ENCODE measurements at places on chromosomes 1 and 21.

GRCh38 chr1:228363686-228364067, 43.0 kb downstream of the TRIM11 start:
- DNase-seq = no peak

DNA sequence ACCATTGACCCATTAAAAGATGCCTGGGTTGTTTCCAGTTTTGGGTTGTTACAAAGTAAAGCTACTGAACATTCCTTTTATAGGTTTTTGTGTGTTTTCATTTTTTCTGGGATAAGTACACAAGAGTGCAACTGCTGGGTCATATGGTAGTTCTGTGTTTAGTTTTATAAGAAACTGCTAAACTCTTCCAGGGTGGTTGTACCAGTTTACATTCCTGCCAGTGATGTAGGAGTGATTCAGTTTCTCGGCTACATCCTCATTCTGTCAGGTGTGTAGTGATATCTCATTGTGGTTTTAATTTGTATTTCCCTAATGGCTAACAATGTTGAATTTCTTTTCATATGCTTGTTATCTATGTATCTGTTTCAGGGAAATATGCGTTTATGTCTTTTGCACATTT, 58.5 kb upstream of the DNAJC6 start:
- DNase-seq = no peak

DNA sequence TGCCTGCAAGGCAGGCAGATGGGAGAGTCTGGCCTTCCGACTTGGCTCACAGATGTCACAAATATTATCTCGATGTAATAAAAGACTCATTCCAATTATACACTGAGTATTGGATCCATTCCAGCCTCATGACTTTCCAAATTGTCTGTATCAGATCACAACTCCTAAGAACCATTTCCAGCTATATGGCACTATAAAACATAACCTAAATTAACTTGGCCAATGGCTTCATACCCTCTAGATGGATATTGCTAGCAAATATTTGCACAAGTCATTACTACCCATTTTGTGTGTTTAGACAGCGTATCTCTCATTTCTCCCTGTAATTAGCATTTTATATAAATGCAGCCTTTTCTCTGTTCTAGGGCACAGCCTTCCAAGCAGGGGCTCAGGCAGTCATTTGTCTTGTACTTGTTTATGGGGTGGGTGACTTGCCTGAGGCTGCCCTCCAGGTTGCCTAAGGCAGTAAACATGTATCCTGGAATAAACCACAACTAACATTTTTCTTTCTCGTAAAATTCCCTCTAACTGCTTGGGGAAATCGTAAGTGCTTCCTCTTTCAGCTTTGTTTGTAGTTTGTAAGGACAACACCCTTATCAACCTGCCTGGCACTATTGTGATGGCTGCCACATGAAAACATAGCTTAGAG, 70.6 kb upstream of the KCNJ6 start:
- peak; percentile 78 for DNase-seq

DNA sequence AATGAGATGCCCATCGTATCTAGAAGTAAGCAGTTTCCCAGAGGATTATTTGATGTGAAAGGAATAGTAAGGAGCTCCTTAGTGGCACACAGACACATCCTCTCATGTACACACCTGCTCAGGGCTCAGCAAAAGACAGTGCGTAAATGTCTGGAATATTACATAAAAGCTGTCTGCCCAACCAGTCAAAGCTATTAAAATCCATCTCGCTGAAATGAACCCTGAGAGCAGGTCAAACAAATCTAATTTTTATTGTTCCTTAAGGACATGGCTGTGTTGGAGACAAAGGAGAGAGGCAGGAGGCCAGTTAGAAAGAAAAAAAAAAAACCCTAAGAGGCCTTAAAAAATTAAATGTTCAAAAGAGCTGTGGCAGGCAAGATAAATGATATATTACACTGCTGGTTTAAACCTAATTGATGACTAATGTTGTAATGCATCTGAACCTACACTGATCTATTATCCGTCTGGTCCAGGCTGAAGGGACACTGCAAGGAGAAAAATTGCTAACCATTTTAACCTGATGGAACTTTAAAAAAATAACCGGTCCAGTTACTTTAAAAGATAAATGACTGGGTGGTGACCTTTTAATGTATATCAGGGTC, 58.5 kb upstream of the FGGY start:
- no peak for DNase-seq

DNA sequence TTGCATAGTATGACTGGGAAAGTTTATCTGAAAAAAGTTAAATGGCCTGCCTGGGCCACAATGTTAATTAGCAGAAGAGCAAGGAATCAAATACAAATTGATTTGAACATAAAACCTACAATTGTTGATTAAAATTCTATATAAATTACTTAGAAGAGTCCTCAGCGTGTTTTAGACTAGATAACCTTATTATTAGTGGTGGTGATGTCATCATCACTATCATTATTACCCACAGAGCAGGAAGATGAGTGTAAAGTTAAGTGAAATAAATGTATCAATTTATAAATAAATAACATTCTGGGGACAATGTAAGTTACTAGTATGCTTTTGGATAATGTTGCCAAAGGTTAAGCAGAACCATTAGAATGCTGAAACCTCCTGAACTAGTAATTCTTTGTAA, 46.1 kb downstream of the RBM11 start:
- no peak for DNase-seq

- no peak for DNase-seq
Observed at GRCh38 chr1:245995474-245995873, 511.6 kb downstream of the SMYD3 start.

GRCh38 chr1:206463137-206463536, 7.1 kb upstream of the IKBKE start:
- DNase-seq = no peak

DNA sequence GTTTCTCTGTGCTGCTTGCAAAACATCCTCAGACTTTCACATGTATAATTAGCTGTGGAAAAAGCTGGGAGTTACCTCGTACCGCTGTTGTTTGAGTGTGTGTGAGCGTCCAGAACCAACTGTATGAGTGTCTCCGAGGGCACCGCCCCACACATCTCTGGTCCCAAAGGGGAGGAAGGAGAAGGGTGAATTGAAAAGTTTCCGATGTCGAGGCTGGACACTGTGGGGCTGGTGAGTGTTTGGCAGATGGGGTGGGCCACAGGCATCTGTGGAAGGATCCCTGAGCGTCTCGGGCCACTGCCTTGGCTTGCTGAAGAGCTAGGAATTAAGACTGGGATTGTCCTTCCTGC, 1.2 kb downstream of the ATP2B4 start:
- DNase-seq = peak; percentile 42

DNA sequence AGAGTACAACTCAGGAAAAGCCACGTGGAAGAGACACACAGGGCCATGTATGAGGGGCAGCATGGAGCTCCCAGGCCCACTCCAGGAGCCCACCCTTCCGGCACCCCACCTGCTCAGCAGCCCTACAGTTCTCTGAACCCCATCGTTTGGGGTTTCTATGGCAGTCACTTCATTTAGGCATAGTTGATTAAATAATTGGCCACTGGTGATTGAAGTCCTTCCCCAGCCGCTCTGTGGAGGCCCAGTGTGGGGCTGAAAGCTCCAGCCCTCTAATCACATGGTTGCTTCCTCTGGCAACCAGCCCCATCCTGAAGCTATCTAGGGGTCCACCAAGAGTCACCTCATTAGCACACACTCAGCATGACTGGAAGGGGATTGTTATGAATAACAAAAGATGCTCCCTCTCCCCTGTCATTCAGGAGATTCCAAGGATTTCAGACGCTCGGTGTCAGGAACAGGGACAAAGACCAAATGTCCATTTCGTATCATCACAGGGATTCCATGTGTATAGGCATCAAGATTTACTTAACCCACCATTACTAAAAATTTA, 12.2 kb upstream of the S100A7A start:
- DNase-seq = no peak

DNA sequence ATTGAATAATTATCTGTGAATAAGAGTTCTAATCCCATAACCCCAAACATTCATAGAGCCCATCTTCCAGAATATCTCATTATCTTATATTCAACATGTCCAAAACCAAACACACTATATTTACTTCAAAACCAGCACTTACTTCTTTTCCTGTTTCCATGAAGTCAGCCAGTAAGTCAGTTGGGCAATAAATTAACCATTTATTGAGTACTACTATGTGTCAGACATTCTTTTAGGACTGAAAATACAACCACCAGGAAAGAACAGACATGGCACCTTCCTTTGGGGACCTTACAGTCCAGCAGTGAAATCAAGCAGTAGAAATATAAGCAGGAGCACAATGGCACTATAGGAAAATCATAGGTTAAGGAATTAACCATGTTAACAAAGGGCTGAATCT, 8.8 kb downstream of the AK5 start:
- DNase-seq = no peak

- DNase-seq = no peak
Observed at GRCh38 chr1:114345930-114346479, 165.0 kb downstream of the TRIM33 start.

- DNase-seq = no peak
Observed at GRCh38 chr1:30185809-30186208, 537.6 kb downstream of the MATN1 start.

GRCh38 chr1:162840250-162840839, 20.6 kb downstream of the CCDC190 start:
- DNase-seq = no peak

DNA sequence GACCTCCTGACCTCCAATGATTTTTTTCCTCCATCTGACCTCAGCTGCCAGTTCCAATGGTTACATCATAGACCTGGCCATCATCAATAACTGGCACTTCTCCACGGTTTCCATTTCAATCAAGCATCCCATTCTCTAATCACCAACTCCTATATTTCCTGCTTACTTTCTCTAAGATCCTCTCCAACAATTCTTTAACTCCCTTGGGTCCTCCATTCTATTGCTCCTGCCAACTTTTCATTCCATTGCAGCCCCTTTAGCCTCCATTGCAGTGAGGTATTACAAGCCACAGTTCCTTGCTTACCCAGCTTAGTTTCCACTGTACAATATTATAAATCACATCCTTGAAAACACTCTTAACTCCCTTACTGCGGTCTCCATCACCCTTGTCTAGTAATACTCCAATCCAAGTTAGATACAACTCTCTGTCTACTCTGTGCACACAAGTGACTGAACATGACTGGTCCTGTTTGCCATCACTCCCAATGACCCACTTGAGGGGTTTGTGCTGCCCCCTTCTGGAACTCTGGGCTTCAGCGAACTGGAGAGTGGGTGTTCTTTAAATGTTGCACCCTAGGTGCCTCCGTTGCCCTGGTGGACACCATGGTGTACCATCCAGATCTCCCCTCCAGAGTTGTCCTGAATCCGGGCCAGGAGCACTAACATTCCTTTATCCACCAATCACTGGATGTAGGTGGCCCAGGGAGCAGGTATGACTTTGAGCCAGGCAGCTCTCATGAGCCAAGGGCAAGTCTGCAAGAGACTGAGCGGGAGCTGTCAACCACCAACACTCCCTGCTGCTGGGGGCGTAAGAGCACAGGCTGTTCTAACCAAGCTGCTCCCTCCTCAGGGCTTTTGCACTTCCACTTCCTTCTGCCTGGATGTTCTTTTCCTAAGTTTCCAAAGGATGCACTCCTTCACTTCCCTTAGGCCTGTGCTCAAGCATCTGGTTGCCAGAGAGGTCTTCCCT, 3.7 kb upstream of the FNDC7 start:
- DNase-seq = no peak

GRCh38 chr1:230186003-230186863, 119.2 kb downstream of the GALNT2 start:
- peak; percentile 96 for DNase-seq

GRCh38 chr1:24437631-24438396, 22.2 kb downstream of the NIPAL3 start:
- DNase-seq = no peak

DNA sequence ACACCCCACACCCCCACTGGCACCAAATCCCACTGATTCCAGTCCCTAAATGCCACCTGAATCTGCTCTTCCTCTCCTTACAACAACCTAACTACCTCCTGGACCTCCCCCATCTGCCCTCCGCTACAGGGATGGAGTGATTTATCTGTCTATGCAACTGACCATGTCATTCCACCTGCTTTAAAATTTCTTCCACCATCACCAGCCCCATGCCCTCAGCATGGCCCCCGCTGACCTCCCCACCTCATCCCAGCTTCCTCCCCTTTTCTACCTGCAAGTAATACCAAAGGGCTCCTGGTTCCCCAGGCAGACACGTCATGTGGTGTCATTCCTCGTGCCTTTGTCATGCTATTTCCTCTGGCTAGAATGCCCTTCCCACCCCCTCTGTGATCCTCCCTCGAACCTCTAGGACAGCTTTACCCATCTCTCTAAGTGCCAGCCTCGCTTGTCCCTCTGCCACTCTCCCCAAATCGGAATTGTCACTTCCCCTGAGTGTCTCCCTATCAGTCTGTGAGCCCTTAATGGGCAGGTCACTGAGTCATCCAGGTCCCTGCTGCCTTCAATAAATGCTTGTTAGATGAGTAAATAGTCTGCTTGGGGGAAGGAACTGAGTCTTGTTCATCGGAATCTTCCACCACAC, 3.7 kb downstream of the GJB4 start:
- DNase-seq = no peak

GRCh38 chr1:155003227-155003765, 694 bp downstream of the ZBTB7B start:
- DNase-seq = no peak

DNA sequence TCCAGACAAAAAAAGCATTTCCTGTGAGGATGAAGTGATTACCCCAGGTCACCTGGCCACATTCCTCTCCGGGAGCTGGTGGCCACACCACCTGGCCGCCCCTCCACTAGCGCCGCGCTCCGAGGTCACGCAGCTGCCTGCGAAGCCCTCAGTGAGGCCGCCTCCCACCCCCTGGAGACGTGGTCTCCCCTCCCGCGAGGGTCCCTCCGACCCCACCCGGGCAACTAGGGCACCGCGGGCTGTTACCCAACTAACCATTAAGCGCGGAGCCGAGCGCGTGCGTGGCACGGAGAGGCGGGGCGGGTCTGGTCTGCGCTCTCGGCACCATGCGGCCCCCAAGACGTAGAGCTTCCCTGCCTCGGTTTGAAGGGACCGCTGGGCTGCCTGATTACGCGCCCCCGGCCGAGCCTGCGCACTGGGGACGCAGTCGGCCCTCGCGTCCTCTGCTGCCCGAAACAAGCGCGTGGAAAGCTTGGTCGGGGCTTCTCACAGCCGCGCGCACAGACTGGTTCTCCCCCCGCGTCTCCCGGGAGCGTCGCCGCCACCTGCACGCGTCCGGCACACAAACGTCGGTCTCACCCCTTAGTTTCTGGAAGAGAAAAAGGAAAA, 106.5 kb downstream of the SLC16A1 start:
- no peak for DNase-seq

DNA sequence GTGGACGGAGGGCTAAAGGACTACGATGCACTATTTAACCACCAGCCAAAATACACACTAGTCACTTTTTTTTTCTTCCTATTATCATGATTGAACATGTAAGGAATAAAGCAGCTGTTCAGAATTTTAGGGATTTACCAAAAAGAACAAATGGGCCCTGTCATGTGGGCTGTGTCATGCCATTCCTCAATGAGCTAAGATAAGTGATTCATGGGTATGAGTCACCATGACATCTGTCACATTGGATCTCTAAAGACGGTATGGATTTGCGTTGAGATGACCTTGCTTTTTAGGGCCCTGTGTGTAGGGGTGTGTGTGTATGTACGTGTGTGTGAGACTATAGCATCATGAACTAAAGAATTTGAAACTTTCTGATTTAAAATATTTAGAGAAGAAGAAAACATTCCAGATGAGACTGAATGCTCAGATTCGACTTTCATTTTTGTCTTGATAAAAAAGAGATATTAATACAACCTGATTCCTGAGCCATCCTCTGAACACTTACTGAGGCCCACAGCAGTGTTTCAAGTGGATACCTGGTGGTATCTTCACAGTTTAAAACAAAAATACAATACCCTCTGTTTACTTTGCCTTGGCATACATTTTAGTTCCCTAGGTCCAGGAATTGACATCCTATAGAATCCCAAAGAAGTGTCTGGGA, 246.1 kb upstream of the DUSP10 start:
- no peak for DNase-seq

All from NCI-H510A treated with DMSO at 0.1 percent for 48 hours (cell line).